AG10803 (cell line): ENCODE measurements at places on chromosomes 5 and 9.

GRCh38 chr5:178117923-178118701 is 4.8 kb downstream of the N4BP3 start:
- no peak for DNase-seq

- DNase-seq = peak; percentile 58
These were observed 19.0 kb upstream of the WHRN start for GRCh38 chr9:114524247-114524681.

- no peak for DNase-seq
These were observed 76.4 kb upstream of the CKMT2 start for GRCh38 chr5:81156732-81157131.

GRCh38 chr5:96903300-96903699 is 27.0 kb downstream of the ERAP2 start:
- no peak for DNase-seq

GRCh38 chr9:131697097-131697496 is 42.8 kb downstream of the RAPGEF1 start:
- no peak for DNase-seq

DNA sequence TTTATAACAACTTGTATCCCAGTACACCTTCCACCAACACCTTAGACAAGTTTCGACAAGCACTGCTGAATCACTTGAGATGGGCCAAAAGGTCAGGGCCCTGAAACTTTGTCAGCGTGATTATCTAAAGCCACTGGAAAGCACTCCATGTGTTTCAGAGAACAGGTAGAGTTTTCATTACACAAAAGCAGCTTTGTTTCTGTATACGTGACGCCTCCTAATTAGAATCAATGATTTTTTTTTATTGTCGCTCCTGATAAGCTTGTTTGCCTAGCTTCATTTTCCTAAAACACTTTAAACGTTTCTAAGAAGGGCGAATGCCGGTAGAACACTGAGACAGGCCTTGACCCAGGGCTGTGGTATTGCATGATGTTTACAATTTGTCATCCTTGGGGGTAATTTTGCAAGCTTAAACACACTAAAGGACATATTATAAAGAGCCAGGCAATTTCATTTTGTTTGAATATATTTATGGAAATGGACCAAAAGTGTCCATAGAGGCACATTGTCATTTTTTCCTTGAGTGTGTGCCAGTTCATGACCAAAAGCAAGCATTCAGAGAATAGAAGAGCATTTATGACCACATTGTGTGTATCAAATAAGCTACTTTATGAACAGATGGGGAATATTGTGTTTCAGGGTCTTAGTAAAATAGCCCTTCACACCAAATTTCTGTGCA is 193.6 kb downstream of the GLIS3 start:
- no peak for DNase-seq

- DNase-seq = no peak
These were observed 2.2 kb downstream of the PRDM12 start for GRCh38 chr9:130666393-130667119.

DNA sequence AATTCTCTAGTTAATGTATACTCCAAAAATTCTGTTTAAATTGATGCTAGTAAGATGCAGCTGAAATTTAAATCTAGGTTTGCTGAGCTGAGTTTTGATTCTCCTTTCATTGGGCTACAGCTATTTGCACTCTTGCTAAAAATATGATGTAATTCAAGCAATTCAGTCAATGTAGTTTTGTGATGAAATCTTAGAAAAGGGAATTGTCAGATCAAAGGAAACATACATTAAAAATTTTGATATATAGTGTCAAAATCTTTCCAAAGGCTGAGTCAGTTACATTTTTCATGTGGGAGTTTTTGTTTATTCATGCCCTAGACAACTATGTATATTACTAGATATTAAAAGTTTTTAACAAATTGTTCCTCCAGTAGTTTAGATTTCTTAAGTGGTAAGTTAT is 334.9 kb upstream of the DAB2 start:
- DNase-seq = peak; percentile 35

GRCh38 chr5:3943859-3944258 is 348.2 kb downstream of the IRX1 start:
- no peak for DNase-seq

DNA sequence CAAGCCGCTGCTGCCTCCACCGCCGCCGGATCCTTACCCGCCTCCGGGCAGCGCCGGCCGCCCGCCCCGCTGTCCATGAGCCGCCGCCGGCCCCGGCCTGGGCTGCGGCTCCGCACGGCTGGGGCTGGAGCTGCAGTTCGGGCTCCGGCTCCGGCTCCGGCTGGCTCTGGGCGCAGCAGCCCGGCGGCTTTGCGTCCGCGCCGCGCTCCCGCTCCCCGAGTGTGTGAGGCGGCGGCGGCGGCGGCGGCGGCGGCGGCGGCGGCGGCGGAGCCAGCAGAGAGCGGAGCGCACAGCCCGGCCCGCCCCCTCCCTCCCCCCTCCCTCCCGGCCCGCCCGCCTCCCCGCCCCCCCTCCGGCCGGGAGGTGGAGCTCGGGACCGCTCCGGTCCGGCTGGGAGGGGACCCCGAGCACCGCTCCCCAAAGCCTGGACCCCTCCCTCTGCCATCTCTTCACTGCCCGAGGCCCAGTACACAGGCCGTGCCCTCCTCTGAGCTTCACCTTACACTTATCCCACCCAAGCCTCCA is at the start of gene PCDH1:
PCDH1 (minus strand) TSS at position 225 of the 525 bp plus-strand sequence; CDS start at position 77, 148 bp downstream.
- peak; percentile 40 for DNase-seq

GRCh38 chr5:135718151-135718550 is 116.3 kb upstream of the SLC25A48 start:
- peak; percentile 47 for DNase-seq

- peak; percentile 77 for DNase-seq
These were observed 20.8 kb downstream of the LHFPL2 start for GRCh38 chr5:78627766-78628165.

- peak; percentile 66 for DNase-seq
These were observed 51.0 kb downstream of the HABP4 start for GRCh38 chr9:96500696-96501632.

DNA sequence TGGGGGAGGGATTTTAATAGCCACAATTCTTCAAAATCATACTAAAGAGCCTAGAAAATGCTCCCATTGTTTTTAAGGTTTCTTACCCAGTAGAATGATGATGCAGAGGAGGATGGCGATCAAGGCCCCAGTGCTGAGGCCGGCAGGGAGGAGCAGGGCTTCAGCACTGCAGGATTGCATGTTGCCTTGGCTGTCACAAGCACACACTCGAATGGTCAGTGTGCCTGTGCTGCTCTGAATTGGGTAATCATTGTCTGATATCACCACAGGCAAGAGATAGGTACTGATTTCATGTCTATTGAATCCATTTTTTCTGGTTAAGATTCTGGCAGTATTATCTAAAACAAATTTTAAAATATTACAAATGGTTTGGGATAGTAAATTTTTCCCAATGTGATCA is 153.3 kb downstream of the CDH10 start:
- DNase-seq = no peak

DNA sequence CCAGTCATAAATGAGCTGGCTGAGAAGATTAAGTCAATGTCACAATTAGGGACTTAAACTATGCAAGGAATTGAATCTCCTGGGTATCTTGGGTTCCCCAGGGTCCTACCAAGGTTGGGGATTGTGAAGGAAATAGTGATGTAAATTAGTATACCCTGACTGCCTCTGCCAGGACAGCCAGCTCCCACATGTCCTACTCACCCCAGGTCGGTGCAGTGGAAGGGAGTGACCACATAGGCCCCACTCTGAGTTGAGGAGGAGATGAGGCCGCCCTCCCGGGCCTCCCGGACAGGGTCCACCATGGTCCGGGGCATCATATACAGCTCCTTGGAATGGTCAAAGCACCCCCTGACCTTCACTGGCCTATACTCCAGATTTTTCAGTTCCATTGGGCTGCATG is 2.7 kb downstream of the SURF1 start:
- DNase-seq = no peak

- peak; percentile 42 for DNase-seq
These were observed 35.3 kb upstream of the CLPTM1L start for GRCh38 chr5:1380011-1380817.

DNA sequence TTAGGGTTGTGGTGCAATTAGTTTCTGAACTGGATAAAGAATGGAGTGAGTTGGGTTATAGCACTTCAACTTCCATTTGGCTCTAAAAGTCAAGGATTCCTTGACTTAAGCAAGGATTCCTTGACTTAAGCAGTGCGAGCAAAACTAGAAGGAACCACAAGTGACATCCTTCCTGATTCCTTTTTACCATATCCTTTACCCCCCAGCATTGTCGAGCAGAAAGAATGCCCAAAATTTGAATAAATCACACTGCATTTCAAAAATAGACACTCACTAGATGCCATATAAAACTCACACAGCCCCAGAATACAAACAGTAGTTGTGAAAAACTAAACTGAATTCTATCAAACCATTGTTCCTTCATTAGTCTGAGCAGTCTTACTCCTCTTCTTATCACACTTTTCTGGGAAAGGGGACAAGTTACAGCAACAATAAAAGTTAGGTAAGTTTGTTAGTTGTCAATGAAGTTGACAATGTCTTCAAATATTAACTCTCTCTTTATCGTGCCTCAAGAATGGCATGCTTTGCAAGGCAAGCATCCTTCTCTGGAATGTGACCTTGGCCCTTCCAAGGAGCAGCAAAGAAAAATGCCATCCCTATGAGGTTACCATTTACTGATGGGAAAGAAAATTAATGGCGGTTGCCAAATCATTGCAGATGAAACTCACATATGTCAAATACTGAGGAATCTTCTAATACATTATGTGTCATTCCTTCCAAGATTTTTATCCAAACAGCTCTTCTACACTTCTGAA is 273.3 kb upstream of the ANKRD55 start:
- DNase-seq = peak; percentile 61

GRCh38 chr5:122756264-122756911 is 18.5 kb upstream of the SNX2 start:
- DNase-seq = peak; percentile 70

- peak; percentile 90 for DNase-seq
These were observed 126.4 kb upstream of the ZNF366 start for GRCh38 chr5:72633649-72634048.

GRCh38 chr5:24183981-24184380 is 460.8 kb downstream of the CDH10 start:
- DNase-seq = peak; percentile 55

- no peak for DNase-seq
These were observed 71.8 kb downstream of the TNC start for GRCh38 chr9:115046199-115046598.

- DNase-seq = no peak
These were observed 16.6 kb upstream of the RALGDS start for GRCh38 chr9:133137451-133138231.

DNA sequence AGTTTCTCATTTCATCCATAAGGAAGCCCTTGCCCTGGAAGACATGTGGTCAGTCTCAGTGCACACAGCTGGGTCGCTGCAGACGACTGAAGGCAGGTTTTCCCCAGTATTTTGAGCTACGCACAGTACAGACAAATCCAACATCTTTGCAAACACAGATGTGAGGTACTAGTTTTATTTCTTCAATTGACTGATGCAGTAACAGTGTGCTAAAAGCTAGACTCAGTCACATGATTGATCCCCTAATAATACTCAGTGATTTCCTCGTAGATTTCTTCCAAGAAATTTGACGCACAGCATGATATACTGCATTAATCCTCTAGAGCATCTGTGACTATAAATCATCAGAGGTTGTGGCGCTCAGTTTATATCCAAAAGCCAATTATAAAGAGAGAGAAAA is 346.1 kb downstream of the DIRAS2 start:
- no peak for DNase-seq

DNA sequence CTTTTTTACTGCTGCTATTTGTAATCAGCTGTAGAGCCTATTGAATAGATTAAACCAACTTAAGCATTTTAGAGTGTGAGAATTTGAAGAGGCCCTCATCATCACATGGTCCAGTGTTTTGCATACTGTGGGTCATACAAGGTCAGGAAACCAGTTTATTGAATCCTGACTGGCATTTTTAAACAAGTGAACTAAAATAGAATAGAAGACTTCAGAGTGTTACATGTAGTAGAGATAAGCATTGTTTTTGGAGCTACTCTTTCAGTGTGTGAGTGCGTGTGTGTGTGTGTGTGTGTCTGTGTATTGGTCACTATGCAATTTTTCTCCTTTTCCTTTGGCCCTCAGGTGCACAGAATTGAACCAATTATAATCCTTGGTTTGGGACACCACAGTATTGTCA is 114.4 kb downstream of the SLC28A3 start:
- no peak for DNase-seq

DNA sequence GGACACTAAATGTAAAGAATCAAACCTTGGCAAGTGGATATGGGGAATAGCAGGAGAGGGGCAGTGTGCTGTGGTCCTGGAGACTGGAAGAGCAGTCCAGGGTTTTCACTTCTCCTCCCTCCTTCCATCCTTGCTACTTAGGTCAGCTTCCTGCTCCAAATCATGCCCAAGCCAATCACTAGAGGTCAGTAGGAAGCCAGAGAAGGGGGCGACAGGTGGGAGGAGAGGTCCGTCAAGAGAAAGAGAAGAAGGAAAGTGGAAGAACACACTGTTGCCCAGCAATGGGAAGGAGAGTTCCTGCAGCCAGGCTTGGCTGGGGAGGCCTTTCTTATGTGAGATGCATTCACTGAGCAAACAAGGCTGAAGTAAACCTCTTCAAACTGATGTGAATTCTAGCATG is 289.6 kb downstream of the DTWD2 start:
- no peak for DNase-seq

DNA sequence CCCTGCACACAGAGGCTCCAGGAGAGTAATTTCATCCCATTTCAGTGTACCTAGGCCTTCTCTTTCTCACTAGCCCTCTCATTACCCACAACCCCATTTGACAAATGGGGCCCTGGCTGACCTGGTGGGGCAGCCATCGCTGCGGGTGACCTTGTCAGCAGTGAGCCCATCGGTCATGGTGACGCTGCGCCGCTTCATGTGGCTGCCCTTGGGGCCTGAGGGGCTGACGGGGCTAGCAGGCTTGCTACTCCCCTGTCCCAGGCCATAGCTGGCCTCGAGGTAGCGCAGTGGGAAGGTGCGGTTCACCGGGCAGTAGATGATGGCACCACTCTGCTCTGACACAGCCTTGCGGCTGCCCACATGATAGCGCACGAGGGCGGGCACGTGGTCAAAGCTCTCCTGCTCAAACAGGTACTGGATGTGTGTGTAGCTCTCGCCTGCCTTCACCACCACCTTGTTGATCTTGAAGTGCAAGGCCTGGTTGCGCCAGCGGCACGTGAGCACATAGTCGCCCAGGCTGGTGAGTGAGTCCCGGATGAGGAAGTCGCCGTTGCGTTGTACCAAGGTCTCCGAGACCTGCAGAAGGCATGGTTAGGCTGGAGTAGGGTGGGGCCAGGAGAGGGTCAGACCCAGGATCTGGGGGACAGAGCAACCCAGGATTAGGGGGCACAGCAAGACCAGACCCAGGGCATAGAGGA is 14.1 kb upstream of the TOR2A start:
- no peak for DNase-seq

DNA sequence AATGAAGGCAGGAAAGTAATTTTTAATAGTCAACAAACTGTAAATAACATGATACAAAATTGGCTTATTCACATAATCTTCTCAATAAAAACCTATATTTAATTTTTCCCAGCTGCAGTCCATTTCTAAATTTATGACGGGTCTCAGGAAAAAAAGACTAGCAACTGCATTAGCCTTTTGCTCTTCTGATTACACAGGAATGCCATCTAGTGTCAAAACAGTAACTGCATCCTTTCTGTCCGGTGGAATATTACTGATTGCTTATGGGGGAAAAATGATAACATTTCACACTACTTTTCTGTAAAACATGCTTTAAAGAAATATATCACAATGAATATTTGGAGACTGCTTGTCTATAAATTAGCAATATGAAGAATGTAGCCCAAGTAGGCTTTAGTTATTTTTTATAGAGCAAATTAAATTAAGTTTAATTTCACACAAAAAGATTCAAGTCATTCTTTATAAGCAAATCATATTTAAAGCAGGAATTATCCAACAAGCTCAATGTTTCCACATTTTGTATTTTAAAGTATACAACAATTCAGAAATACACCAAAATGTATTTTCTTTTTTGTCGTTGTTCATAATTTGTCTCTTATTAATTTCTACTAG is 534.7 kb downstream of the CDH10 start:
- DNase-seq = peak; percentile 0
